ENCODE measurements at places on chromosomes 3 and 15.

DNA sequence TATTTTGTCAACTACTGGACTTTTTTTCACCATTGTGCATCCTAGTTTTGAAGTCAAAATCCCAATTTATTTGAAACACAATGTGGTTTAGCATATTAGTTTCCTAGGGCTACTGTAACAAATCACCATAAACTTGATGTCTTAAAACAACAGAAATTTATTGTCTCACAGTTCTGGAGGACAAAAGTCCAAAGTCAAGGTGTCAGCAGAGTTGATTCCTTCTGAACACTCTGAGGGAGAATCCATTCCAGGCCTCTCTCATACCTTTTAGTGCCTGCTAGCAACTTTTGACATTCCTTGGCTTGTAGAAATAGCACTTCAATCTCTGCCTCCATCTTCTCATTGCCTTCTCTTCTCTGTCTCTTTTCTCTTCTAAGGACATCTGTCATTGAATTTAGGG, 14.9 kb upstream of the SLC27A2 start:
- DNase-seq = no peak

DNA sequence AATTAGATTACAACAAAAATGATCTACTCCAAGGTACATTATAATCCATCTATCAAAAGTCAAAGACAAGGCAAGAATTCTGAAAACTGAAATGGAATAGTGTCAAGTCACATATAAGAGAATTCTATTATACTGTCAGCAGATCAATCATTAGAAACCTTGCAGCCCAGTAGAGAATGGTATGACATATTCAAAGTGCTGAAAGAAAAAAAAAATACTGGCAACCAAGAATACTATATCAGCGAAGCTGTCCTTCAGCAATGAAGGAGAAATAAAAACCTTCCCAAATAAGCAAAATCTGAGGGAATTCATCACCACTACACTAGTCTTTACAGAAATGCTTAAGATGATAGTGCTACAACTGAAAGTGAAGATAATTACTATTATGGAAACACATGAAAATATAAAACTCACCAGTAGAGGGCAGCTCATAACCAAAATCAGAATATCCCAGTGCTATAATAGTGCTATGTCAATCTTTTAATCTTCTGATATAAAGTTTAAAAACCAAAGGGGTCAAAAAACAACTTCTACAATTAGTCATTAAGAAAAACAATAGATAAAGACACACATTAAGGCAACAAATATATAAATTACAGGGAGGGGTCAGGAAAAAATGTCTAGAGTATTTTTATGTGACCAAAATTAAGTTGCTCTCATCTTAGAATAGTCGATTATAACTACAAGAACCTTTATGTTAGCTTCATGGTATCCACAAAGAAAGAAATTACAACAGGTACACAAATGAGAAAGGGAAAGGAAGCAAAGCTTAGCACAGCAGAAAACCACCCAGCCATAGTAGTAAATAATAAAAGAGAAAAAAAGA, 190.7 kb upstream of the CNTN6 start:
- DNase-seq = no peak

- DNase-seq = peak; percentile 63
Measured at GRCh38 chr15:78944669-78945407, at the start of gene CTSH. Gene CTSH, minus strand, starts transcription at chr15:78945046. Its CDS starts 65 bp downstream, at chr15:78944981.

- DNase-seq = no peak
Measured at GRCh38 chr15:41713047-41713446, 52.8 kb downstream of the MGA start.

- no peak for DNase-seq
Measured at GRCh38 chr3:12190832-12191231, 32.1 kb upstream of the TIMP4 start.

DNA sequence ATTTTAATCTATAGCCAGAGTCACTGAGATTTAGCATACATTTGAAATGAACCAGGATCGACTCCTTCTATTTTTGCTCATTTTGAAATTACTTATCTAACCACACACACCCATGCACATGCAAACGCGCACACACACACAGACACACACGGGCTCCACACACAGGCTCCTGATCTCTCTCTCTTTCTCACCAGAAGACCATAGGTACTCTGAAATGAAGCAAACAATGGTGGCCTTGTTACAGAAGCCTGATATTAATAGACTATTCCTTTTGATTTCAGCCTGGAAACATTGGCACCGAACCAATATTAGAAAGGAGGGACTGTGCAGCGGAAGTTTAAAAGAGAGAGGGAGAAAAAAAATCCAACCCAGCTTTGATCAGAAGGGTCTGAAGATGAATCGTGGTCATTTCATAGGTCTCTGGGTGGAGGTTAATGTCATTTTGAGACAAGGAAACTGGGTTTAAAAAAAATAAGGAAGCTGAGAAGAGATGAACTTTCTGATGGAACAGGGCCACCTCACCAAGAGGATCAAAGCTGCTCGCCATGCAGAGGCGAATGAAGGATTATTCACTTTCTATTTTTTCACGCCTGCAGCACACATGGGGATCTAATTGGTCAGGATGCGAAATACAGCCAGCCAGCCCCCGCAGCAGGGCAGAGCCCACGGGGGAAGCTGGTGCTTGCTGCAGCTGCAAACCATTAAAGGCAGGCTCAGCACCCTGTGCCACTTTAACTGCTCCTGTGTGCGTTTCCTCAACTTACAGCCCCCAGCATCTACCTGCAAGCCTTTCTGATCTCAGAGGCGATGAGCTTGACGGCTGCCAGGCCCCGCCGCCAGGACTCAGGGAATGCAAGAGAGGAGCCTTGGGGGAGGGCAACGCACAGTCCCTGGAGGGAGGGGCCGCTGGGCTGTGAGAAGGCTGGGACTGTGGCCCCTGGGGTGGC, 88.8 kb downstream of the HES1 start:
- DNase-seq = no peak

DNA sequence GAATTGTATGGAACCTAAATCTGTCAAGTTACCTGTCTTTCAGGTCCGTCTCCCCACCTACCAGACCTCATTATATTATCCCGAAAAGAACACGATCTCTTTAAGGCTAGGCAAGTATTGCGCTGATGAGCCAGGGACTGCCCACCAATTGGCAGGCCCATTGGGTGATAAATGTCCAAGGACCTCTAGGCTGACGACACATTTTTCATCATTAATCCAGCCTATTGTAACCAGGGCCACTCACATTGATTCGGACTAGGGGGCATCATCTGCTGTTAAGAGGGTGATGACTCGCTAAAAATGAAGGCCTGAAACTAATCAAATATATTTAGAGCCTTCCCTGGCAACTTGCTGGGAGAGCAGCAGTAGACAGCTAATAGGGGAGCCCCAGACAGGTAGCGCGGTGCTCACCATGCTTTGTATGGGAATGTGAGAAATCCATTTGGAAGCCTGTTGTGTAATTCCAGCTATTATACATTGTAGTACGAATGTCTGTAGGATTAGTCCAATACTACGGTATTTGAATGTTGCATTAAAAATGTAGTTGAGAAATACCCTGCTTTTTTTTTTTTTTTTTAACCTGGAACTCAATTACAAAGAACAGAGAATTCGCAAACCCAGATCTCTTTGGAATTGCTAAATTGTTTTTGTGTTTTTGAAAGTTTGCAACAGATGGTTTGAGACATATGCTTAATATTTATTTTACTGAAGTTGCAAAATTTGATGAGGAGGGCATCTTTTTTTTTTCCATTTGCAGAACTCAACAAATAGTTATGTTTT, 156.1 kb downstream of the ROBO2 start:
- no peak for DNase-seq

- DNase-seq = no peak
Measured at GRCh38 chr15:41647262-41647661, 12.9 kb upstream of the MGA start.

GRCh38 chr15:80173022-80173759, 20.4 kb downstream of the FAH start:
- DNase-seq = peak; percentile 74

DNA sequence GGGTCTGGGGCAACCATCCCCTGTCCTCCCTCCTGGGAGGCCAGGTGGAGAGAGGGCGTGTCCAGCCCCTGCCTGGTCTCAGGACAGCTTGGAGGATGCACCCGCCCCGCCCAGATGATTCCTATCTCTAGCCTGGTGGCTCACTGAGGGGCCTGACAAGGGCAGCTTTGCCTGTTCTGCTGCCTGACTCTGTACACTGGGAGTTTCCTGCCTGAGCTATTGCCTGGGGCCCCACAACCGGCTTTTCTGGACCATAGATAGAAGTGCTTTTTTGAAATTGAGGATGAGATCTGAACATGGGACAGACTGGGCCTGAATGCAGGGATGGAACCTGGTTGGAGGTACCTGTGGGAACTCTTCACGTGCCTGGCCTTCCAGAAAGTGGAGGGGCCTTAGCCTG, 751 bp upstream of the PLA2G4E start:
- DNase-seq = no peak

GRCh38 chr3:171648069-171648468, 162.2 kb downstream of the PLD1 start:
- no peak for DNase-seq

- no peak for DNase-seq
Measured at GRCh38 chr3:69819282-69819681, 80.0 kb downstream of the MITF start.

DNA sequence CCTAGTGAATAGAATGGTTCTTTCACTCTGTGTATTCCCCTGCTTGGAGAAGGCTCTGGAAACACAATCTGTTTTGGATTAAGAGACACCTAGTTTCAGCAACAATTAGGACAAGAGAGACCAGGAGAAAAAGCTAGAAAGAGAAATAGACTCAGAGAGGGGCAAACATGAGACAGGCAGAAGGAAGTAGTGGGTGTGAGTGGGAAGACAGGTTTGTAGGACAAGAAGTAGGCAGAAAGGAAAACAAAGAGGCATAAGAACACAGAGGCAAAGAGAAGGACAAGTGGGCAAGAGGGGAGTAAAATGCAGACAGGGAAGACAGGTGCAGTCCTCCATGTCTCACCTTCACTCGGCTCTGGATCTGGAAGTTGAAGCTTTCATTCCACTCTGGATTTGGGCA, 13.5 kb downstream of the PLA2G4E start:
- DNase-seq = no peak

DNA sequence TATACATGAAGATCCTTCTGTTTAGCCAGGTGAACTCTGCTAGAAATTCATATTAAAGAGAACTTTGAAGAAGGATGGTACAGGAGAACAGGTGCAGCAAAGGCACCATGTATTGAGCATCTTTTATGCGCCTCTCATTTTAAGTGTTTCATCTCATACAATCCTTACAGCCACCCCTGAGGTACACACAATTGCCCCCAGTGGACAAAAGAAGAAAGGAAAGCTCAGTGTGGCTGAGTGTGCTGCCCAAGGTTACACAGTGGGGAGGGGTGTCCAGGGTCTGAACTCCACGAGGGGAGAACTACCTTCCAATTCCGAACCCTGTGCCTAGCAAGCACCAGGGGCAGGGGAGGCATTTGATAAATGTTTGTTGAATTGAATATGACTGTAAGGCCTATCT, 98.6 kb downstream of the MECOM start:
- no peak for DNase-seq

- no peak for DNase-seq
Measured at GRCh38 chr3:48684054-48684349, 1.7 kb downstream of the NCKIPSD start.

GRCh38 chr3:186476044-186476468, 68.1 kb downstream of the CRYGS start:
- DNase-seq = no peak

DNA sequence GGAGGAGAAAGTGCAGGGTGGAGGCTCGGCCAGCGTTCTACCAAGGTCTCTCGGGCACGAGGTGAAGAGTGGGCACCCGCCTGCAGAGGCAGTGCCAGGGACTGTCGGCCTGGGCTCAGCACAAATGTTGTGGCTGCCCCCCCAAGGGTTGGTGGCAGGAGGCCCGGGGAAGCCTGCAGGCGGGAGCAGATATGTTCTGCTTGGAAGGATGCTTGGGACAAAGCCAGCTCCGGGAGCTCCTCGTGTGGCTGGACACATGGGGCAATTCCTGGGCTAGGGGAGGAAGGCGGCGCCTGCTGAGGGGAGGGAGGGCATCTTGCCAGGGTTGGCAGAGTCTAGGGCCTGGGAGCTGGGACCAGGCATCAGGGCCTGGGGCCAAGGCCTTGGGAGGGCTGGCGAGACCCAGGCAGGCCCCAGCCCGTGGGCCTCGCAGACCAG, 30.4 kb upstream of the FBLN2 start:
- DNase-seq = no peak

DNA sequence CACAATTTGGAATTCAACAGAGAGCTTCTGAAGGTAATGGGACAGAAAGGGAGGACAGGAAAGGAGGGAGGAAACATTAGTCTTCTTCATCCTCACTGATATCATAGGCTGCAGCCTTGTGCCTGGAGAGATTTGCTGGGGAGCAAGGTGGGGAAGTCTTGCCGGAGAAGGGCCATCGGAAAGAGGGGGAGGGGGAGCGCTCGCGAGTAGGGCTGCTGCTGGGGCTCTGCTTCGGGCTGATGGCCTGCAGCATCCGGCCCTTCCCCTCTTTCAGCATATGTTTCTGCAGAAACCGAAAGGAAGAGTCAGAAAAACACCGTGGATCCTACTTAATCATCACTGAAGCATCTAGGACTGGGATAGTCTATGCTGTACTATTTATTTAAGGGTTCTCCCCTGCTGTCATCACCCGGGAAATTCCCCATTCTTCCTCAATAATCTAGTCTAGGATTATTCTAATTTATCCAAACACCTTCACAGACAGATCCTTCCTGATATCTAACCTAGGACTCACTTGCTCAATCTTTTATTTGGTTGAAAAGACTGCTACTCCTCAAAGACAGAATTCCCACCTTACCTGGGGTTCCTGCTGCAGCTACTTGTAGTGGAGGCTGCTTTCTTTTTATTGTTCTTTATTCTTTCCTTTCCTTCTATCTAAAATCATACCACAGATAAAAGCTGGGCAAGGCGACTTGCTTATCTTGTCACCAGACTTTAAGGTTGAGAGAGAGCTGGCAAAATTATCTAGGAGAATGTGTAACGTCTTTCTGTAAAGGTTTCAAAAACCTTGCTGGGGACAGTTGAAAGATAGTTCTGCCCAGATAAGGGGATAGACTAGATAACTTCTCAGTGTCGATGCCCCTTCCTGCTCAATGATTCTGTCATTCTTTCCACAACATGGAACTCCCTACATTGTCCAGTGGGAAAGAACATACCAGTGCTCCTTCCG, 22.6 kb downstream of the SLC51A start:
- no peak for DNase-seq

GRCh38 chr15:75508840-75509532, 57.5 kb upstream of the SIN3A start:
- no peak for DNase-seq

- peak; percentile 7 for DNase-seq
Measured at GRCh38 chr3:43784640-43785011, 93.9 kb downstream of the ABHD5 start.

DNA sequence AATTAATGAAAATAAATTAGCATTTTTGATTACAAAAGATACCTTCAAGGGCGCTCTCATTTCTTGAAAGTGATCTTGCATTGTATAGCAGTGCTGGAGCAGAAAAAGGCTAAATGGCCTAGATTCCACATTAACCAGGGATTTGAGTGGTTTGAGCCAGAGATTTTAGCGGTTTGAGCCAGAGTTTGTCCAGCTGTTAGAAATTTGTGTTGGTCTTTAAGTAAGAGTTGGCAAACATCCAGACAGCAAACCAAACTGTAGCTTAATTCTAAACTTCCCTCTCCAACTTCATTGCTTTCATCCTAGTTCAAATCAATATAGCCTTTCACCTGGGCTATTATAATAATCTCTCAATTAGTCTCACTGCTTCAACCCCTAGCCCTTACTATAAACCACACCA, 351.7 kb downstream of the IGSF11 start:
- DNase-seq = no peak
